ENCODE measurements at places on chromosomes 6 and 20.
A peak's percentile ranks its signal among the peaks of the same experiment; 100 is the strongest.

GRCh38 chr6:7341989-7342742 lies 29.2 kb upstream of the SSR1 start:
- peak; percentile 24 for DNase-seq

DNA sequence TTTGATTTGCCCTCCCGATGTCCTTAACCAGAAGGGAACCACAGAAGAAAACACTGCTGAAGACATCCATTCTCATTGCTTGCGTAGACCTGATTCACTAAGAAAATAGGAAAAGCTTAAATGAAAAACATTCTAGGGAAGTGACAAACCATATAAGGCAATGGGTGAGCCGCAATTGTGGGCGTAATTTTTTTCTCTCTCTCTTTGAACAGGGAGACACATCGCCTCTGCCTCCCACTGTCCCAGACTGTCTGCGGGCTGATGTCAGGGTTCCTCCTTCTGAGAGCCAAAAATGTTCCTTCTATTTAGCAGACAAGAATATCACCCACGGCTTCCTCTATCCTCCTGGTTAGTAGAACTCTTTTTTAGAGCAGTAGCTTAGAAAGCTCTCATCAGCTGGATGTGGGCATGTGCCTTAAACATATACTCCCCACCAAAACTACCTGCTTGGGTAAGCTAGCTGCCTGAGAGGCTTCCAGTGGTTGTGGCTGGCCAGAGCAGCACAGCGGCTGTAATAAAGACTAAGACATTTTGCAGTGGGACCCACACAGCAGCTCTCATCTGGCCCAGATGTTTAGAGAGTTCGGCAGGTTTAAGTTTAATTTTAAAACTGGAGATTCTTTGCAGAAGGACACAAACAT lies 22.7 kb upstream of the CTAGE9 start:
- no peak for DNase-seq

DNA sequence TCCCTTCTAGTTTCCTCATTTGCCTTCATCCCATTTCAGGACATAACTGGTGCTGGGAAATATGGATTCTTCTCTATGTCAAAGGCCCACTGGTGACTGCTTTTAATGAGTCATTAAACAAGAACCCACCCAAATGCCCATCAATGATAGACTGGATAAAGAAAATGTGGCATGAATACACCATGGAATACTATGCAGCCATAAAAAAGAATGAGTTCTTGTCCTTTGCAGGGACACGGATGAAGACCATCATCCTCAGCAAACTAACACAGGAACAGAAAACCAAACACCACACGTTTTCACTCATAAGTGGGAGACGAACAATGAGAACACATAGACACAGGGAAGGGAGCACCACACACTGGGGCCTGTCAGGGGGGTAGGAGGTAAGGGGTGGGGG lies 310.7 kb downstream of the ESR1 start:
- DNase-seq: no peak

DNA sequence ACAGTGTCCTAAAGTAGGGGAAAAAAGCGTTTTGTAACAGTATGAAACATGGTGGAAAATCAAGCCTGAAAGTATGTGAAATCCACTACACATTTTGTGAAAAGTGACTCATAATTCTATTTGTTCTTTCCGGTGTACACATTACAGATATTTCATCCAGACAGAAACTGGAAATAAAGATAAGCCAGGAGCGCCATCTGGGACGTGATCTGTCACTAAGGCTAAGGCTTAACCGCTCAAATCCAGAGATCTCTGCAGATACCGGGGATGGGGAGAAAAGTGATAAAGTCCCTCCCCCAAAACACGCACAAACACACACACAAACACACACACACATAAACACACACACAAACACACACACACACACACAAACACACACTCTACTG lies 26.6 kb upstream of the SRSF6 start:
- DNase-seq: no peak

DNA sequence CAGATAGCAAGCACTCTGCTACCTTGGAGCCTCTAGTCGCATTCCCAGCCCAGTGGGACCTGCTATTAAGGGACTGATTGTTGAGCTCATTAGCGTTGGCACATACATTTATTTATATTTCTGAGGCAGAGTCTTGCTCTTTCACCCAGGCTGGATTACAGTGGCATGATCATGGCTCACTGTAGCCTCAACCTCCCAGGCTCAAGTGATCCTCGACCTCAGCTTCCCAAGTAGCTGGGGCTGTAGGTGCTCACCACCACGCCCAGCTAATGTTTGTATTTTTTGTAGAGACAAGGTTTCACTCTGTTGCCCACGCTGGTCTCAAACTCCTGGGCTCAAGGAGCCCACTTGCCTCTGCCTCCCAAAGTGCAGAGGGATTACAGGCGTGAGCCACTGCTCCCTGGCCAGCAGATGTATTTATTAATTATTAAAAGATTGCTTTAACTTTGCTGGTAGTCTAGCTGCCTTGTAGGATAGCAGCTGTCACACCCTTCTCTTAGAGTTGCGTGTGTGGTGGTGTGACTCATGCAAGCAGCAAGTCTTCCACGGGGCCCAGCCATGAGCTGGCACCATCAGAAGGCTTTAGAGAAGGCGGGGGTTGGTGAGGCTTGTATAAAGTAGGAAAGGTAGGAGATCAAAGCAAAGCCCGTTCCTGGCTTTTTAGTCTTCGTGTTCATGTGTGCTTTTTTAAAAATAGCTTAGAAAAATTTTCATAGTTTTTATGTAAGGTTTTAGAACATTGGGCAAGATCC lies 16.5 kb downstream of the ACTR5 start:
- DNase-seq: peak; percentile 83

GRCh38 chr20:51487565-51488268 lies 54.8 kb downstream of the NFATC2 start:
- peak; percentile 93 for DNase-seq

GRCh38 chr6:95518630-95519227 lies 58.6 kb upstream of the MANEA start:
- no peak for DNase-seq

DNA sequence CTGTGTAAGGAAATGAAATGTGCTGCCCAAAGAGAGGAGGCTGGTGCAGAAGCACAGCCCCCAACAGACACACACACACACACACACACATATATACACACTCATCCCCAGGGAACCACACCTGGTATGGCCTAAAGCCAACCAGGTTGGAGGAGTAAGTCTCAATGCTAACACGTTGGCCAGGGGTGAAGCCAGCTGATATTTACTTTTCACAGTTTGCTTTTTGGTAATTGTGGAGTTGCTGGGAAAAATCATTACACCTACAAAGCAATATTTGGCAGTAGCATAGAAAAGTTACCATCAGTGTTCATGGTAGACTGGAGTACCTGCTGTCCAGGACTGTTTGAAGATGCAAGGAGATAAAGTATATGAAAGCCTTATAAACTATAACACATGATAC lies 50.3 kb upstream of the NAA20 start:
- no peak for DNase-seq

GRCh38 chr6:38166411-38167240 lies 347.1 kb downstream of the ZFAND3 start:
- no peak for DNase-seq

DNA sequence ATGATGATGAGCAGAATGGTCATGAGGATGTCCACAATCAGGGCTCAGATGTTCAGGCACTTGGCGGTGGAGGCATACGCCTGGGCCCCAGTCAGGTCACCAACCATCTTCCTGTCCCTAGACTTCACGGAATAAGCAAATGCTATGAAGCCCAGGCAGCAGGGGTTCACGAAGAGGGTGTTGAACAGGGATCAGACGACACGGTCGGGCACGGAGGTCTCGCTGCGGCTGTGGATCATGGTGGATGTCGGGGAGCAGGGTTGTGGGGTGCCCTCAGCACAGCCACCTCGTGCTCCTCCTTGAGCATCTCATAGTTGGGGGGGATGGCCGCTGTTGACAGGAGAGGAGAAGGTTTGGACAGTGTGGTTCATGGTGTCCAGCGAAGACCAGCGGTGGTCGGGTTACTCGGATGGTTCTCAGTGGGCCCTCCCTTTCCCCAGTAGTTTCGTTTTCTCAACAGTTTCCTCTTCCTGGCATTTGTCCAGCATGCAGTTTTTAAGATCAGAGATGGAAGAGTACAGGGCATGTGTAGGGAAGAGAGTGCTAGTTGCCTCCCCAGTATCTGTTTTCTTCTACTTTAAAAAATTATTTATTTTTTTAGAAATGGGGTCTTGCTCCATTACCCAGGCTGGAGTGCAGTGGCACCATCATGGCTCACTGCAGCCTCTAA lies 20.3 kb upstream of the SPDEF start:
- DNase-seq: peak; percentile 18

- DNase-seq: no peak
Measured at GRCh38 chr20:21129861-21130260, 4.0 kb downstream of the KIZ start.

GRCh38 chr6:43509142-43509983 lies 783 bp downstream of the LRRC73 start:
- peak; percentile 6 for DNase-seq

DNA sequence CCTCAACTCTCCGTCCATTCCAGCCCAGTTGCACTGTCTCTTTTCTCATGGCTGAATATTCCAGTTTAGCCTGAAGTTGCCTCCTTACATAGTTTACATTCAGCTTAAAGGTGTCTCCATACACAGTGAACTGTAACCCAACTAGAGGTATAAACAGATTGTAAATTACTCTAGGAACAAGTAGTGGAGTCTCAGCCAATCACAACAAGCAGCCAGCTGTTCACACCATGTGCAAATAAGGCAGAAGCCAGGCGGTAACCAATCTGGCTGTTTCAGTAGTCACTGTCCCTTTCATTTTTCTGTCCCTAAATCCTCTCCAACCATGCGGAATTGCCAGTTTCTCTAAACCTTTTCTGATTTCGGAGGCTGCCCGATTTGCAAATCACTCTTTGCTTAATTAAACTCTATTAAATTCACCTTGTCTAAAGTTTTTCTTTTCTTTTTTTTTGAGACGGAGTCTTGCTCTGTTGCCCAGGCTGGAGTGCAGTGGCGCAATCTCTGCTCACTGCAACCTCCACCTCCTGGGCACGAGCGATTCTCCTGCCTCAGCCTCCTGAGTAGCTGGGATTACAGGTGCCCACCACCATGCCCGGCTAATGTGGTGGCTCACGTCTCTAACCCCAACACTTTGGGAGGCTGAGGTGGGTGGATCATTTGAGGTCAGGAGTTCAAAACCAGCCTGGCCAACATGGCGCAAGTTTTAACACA lies 37.6 kb upstream of the GFOD1 start:
- no peak for DNase-seq

DNA sequence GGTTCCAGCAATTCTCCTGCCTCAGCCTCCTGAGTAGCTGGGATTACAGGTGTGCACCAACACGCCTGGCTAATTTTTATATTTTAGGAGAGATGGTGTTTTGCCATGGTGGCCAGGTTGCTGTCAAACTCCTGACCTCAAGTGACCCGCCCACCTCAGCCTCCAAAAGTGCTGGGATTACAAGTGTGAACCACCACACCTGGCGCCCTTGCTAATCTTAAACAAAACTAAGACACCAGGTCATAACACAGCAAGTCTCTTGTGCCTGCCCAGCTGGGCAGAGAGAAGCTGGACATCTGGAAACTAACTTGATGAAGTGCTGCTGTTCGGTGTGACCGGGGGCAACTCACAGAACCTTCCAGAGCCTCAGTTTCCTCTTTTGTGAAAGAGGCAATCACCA lies 68.0 kb downstream of the PPP1R3G start:
- DNase-seq: no peak

GRCh38 chr6:19042420-19042819 lies 655.3 kb downstream of the RNF144B start:
- no peak for DNase-seq

DNA sequence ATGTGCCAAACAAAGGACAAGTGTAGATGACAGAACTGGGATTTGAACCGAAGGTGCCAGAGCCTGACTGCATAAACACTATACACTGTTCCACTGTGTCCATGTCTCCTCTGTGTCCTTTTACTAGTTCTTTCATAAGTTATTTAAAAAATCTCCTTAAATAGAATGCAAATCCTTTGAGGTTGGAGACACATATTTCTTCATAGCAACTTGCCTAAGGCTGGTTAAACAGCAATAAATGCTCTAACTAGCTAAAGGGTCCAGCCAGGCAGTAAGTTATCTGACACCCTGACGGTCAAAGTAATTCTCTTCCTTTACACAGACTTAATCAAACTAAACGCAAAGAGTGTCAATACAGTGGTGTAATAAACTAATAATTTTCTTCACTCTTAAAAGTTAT lies 76.2 kb upstream of the TRAF3IP2 start:
- DNase-seq: no peak

- DNase-seq: no peak
Measured at GRCh38 chr6:5180636-5181035, 80.1 kb downstream of the LYRM4 start.

- peak; percentile 1 for DNase-seq
Measured at GRCh38 chr6:141290941-141291721, 841.6 kb upstream of the GJE1 start.

DNA sequence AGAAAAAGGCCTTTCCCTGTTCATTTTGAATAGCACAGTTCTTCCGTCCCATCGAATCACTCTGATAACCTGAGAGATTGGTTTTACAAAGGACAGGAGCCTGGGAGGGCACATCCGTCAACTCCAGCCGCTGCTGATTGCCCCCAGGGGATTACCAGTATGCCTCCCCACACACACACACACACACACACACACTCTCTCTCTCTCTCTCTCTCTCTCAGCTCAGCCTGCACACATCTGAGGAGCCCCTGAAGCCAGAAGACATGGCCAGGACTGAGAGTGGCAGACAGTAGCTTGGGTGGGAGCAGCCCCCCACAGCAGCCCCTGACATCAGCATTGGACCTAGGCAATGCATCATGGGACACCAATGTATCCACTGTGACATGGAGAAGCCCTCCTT lies 13.2 kb upstream of the CDH4 start:
- DNase-seq: no peak

DNA sequence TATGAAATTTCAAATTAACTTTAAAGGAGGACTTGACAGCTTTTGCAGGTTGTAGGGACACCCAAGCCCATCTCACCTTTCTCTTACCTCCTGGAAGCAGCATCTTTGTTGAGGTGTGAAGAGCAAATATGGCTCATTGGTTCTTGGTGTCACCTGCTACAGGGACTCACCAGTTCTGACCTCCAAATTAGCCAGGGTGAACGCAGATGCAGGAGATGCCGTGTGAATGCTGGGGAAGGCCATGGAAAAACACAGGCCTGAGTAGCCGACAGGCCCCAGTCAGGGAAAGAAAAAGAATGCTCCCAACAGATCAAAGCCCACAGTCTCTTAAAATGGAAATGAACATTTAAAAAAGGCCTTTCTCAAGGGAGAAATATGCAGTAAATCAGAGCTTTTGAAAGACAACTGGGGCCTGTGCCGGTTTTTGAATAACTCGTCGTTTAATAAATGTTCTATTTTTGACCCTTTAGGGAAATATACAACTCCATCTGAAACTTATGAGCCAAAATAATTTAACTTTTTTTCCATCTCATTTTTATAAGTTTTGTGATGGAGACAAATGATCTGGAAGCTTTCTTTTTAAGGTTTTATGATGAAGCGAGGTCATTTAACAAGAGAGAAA lies 167.5 kb downstream of the CD83 start:
- no peak for DNase-seq

DNA sequence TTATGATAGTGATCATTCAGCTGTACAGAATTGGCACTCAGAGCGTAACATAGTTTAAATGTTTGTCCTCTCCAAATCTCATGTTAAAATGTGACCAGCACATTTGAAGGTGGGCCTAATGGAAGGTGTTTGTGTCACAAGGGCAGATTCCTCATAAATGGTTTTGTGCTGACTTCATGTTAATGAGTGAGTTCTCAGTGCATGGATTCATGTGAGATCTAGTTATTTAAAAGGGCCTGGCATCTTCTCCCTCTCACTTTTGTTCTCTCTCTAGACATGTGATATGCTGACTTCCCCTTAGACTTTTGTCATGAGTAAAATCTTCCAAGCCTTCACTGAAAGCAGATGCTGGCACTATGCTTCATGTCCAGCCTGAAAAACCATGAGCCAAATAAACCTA lies 452.4 kb upstream of the PTCHD4 start:
- DNase-seq: no peak
